ENCODE measurements at places on chromosomes 5 and 9. TPM values are rescaled to one million over a fixed set of nuclear protein-coding genes. Genes with fewer than 3 reads are reported as not detected.

The INSL4 gene
- not detected for total RNA-seq

DNA sequence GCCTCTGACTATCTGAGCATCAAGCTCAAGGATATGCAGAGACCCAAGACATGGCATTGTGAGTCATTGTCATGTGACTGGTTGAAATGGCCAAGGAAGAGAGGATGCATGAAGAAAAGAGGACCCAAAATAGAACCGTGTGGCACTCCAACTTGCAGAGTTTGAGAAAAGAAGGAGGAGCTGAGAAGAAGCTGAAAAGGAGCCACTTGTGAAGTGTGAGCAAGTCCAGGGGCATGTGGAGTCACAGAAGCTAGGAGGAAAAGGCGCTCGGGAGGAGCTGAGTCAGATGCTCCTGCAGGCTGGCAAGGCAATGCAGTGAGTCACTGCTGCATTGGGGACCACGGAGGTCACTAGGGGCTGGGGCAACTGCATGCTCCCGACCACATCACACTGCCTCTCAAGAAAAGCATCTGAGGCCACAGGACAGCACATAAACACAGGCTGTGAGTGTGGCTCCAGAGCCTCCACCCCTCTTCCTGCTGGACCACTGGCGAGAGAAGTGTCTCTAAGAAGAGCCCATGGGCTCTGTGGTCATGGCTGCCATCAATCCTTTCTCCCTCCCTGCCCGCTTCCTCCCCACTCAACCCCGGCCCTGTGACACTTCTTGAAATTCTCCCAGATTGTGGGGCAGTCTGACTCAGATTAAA lies 197.6 kb downstream of the DRD1 start:
- DNase-seq: no peak

The PAX5 gene
- not detected for total RNA-seq

The TGFBR1 gene
- total RNA-seq: 8.0 TPM
